CD4-positive, alpha-beta T cell treated with Interleukin-17A for 4 hours (primary cell): ENCODE measurements at places on chromosomes 5 and 9.

GRCh38 chr5:124457901-124458300 is 288.5 kb downstream of the ZNF608 start:
- DNase-seq, result no peak

DNA sequence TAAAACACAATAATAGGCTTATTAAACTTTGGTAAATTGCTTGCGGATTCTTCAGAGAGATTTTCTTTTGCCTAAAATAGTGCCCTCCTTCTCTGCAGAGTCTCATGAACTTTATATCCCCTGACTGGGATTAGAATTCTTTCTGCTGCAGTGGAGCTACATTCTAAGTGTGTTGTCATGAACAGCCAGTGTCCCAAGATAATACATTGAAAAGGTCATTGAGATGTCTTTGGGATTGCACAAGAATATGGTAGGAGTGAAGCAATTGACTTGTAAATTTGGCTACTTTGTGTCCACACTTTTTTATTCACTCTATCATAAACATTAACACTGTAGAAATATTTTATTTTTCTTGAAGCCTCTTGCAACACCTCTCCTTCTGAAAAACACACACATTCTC is 604.5 kb downstream of the GABRG2 start:
- DNase-seq, result no peak

- DNase-seq, result no peak
Measured at GRCh38 chr9:88813638-88814209, 177.5 kb upstream of the S1PR3 start.

DNA sequence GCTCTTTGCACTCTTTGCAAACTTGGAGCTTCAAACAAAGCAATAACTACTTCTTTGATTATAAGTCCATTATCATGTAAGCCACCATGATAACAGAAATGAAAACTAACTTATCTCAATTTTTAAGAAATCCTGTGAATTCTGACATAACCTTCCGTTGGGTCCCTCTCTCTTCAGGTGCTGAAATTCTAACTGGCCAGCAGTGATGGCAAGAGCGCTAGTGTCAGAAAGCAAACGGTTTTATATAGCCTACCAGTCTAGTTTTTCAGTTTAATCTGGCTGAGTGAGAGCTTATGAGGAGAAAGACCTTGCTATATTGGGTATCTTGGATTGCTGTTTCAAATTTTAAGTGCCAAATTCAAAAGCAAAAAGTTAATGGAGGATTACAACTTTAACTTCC is 13.4 kb downstream of the NFIB start:
- no peak for DNase-seq

DNA sequence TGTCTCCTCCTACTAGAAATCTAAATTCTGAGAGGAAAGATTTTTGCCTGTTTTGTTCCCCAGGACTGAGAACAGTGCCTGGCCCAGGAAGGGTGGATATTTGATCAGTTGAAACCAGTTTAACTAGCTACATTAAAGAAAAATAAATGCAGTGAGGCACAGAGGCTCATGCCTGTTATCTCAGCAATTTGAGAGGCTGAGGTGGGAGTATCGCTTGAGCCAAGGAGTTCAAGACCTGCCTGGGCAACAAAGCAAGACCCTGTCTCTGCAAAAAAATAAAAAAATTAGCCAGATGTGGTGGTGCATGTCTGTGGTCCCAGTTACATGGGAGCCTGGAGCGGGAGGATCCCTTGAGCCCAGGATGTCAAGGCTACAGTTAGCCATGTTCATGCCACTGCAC is 104.8 kb upstream of the CPEB4 start:
- no peak for DNase-seq
